ENCODE measurements at places on chromosomes 5 and 9. TPM values are rescaled to one million over a fixed set of nuclear protein-coding genes. Genes with fewer than 3 reads are reported as not detected.

MSMP gene
- not detected for total RNA-seq

PCDH12 gene
- 4.9 TPM for total RNA-seq

ACOT12 gene
- not detected for total RNA-seq

SPINK6 gene
- total RNA-seq = not detected

HEMGN gene
- 0.48 TPM for total RNA-seq

FOXD4L3 gene
- total RNA-seq = not detected

SH3PXD2B gene
- total RNA-seq = 5.1 TPM

SUSD3 gene
- 1.1 TPM for total RNA-seq

PCDHGB6 gene
- total RNA-seq = 11.9 TPM

ALG2 gene
- 16.0 TPM for total RNA-seq
